H9 (cell line): ENCODE measurements at places on chromosomes 12 and 14. TPM values are rescaled to one million over a fixed set of nuclear protein-coding genes. Genes with fewer than 3 reads are reported as not detected.

GRCh38 chr14:99506276-99506675 is 25.1 kb downstream of the CCNK start:
- no peak overlapping the region for H3K4me3 ChIP-seq
- H3K36me3 ChIP-seq: peaks cover 77% of the 10 kb centered on the region
- H3K27me3 ChIP-seq: no peaks in the 10 kb centered on the region
- no peak for DNase-seq

GRCh38 chr14:105760691-105761344 is 234.4 kb downstream of the TMEM121 start:
- no peak overlapping the region for H3K27ac ChIP-seq
- H3K4me1 ChIP-seq: no peaks in the 10 kb centered on the region

DNA sequence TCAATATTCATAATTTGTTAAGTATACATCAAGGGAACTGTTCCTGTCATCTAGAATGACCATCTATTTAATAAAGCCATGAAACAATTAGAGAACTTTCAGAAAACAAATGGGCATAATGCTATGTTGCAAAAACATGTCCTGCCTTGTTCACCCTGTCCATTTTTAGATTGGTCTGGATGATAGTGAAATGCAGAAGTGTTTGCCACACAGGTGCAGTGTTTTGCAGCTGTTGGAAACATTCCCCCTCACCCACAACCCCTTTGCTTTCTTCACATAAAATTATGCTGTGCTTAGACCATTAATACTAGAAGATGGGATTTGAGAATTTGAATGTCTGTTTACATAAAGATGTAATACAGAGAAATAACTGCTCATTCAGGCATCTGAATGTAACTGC is 36.5 kb downstream of the LEMD3 start:
- no peaks in the 10 kb centered on the region for H3K4me1 ChIP-seq
- no peaks in the 10 kb centered on the region for H3K36me3 ChIP-seq

DNA sequence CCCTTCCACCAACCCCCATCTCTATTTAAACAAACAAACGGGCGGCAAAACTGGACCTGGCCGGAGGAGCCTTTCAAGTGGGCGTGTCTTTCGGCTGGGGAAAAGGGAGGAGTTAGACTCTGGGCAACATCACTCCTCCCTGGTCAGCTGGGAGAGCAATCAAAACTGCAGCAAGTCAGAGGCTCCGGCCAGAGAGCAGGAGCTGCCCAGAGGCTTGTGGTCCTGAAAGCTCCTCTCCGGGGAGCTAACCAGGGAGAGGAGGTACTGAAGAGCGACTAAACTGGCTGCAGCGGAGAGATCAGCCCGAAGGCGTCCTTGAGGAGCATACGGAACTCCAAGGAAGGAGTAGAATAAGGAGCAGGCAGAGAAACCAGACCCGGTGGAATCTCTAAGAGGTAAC is at the start of gene NEUROD4:
Gene NEUROD4 (plus strand): TSS at position 191 of the 400 bp plus-strand sequence. CDS start 6,466 bp downstream, outside the sequence.
- H3K4me3 ChIP-seq: peak within 1 kb of the TSS; percentile 51
- no peaks in the 10 kb centered on the region for H3K27me3 ChIP-seq
- no peaks in the 10 kb centered on the region for H3K4me1 ChIP-seq
- peak; percentile 98 for DNase-seq

The C1S gene
- total RNA-seq: 3.4 and 4.2 TPM in 2 replicates
